Nucleus accumbens (tissue), 56 donors: ENCODE measurements at places on chromosomes 7 and 10.

DNA sequence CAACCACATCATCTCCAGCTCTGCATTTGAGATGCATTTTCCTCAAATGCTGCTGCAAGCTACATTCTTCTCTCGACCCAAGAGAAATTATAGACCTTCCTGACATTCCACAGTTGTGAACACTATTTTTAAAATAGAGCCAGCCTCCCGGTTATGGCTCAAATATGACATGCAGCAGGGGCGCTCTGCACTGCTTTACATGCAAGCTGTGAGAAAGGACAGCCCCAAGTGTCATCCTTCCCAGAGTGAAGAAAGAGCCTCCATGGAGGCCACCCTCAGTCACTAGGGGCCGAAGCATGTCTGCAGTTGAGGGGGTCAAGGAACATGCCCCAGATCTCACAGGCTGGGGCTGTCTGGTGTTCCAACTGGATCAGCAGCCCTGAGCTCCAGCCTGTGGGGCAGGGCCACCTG, 63.9 kb upstream of the CHST15 start:
- no peak for DNase-seq

DNA sequence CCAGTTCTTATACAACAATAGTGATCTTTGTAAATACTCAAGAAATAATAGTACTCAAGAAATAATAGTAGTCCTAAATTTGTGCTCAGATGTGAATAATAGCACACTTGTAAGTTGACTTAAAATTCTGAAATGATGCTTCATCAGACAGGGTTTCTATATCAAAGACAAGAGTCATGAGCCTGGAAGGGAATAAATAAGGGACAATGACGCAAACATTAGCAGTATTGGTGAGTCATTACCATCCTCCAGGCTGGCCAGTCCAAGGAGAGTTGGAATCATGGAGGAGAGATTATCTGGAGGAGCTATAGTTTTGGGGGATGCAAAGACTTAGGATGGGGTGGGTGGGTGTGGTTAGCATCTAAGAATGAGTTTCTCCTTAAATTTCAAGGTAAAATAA, 6.1 kb upstream of the SH3PXD2A start:
- DNase-seq: no peak

GRCh38 chr10:117496031-117496430, 46.5 kb upstream of the EMX2 start:
- no peak for DNase-seq

DNA sequence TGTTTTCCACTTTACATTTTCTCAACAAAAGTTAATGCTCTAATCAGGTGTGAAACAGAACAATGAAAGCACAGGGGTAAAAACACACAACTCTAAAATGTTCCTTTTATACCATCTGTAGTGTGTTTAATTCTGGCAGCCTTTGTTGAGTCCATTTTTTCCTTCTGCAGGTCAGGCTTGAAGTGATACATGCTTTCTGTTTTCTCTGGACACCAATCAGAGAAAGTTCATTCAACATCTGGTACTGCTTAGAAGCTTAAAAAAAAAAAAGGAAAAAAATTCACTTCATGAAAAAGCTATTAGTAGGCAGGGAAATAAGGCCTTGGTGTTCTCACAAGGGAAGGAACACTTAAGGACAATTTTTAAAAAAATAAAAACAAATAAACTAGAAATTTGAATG, 231.3 kb upstream of the RHOBTB1 start:
- no peak for DNase-seq

DNA sequence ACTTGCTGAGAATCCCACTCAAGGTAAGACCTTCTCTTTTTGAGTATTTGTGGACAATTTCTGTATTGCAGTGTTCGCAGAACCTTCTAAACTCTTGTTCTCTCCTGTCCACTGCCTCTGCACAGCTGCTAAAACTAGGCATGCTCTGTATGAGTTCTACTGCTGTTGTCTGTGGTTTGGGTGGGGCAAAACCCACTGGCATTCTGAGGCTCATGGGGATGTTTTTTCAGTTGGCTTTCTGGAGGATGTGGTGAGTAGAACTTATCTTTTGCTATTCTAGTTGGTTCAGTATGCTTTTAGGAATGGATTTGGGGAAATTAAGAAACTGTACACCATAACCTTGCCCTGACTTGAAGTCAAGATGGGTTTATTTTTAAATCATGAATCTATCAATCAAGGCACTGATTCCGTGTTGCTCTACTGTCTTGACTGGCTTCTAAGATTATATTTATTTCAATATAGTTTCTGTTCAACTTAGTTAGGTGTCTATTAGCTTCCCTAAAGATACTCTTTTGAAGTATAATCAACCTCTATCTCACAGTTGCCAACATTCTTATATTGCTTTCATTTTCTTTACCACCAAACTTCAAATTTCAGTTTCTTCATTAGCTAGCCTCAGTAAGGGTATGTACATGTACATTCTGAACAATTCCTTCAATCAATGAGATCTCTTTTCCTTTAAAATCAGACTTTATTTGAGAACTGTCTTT, 25.0 kb upstream of the C1GALT1 start:
- DNase-seq: no peak

GRCh38 chr10:28326516-28327490, 23.9 kb upstream of the MPP7 start:
- DNase-seq: peak; percentile 7

DNA sequence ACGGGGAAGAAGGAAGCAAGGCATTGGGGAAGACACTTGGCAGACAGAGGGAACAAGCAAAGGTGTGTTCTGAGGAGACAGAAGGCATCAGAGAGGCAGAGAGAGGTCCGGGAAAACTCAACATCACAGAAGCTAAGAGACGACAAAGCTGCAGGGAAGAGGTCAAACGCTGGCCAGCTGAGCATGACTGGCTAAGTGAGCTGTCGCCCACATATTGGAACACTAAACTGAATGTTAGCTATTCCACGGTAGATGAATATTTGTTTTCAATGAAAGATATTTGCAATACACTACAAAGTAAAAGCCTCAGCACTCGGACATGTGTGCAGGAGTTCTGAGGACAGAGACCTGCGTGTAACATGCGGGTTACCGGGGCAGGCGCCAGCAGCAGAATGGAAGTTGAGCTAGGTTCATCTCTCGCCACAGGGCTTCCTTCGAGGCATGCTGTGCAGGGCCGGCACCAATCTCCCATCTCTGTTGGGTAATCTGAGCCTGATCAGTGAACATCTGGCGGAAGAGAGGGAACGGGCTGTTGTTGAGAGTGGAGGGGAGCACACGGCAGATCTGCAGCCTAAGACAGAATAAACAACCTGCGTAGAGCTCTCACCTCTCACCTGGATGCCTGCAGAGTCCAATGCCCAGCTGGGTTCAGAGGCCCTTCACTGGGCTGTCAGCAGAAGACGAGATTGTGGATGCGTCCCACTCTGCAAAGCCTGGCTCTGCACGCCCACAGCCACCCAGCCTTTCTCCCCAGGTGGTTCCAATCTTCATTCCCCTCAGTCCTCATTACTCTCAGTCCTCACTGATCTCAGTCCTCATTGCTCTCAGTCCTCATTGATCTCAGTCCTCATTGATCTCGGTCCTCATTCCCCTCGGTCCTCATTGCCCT, 35.9 kb downstream of the INSIG1 start:
- no peak for DNase-seq

DNA sequence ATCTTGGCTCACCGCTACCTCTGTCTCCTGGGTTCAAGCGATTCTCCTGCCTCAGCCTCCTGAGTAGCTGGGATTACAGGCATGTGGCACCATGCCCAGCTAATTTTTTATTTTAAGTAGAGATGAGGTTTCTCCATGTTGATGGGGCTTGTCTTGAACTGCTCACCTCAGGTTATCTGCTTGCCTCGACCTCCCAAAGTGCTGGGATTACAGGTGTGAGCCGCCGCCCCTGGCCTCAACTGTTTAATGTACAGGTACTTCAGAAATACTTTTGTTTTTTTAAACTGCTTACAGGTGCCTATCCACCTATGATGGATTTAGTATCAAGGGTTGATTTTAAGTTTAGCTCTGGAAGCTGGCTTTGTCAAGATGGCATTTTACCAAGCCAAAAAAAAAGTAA, 55.6 kb downstream of the CDC123 start:
- DNase-seq: no peak

- no peak for DNase-seq
These were observed 26.9 kb upstream of the LAMB4 start for GRCh38 chr7:108156897-108157605.

DNA sequence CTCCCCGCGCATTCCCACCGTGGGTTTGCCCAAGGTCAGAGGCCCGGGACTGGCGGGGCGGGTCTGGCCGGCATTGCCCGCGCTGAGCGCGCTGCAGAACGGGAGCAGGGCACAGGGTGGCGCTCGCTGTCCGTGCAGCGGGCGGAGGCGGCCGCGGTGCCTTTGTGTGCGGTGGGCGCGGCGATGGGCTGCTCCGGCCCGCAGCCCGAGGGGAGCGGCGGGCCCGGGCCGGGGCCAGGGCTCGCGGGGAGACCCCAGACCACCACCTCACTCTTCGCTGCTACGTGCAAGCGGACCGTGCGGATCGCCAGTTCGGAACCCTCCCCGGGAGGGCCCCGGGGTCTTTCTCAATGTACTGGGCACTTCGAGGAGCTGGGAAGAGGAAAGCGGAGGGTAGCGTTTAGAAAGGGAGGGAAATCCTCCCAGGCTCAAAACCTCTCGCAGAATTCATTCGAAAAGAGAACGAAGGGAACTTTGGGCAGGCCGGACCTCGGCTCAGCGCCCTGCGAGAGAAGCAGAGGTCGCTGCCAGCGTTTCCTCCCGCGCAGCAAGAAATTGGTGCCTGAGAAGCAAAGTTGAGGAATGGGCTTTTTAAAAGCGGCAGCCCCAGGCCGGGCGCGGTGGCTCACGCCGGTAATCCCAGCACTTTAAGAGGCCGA, 8.5 kb downstream of the SP8 start:
- no peak for DNase-seq

- DNase-seq: no peak
These were observed 74.8 kb downstream of the TPST1 start for GRCh38 chr7:66279912-66280311.

DNA sequence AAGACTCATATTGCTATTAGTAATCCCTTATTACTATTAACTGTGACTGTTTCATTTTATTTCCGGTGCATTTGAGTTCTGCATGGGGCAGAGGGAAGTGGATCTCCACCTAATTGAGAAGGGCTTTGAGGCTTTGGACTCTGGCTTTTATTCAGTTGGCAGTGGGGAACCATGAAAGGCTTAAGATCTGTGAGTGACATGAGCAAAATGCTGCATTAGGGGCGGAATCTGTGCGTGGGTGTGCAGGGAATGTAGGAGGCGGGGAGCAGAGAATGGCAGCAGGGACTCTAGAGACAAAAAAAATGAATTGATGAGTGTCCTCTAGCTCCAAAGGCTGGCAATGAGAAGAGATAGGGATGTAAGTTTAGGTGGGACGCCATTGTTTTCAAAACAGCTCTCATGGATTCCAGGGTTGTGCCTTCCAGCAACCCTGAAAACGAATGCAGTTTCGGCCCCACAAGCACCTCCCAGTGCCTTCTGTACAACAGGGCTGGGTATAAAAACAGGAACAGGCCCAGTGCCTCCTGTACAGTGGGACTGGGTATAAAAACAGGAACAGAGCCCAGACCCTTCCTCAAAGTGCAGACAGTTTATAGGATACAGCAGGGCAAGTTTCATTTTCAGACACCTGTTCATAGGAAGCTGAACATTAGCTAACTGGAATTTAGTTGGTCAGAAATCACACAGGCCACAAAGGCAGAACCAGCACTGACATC, 663.3 kb upstream of the FOXK1 start:
- no peak for DNase-seq
